ENCODE measurements at places on chromosomes 13 and 19. TPM values are rescaled to one million over a fixed set of nuclear protein-coding genes. Genes with fewer than 3 reads are reported as not detected.

- DNase-seq, result peak; percentile 85
These were observed 2.9 kb downstream of the HTR2A start for GRCh38 chr13:46893798-46894560.

PDE4C gene
- total RNA-seq, result 69.8 TPM

- DNase-seq, result peak; percentile 8
These were observed 4.9 kb upstream of the C2CD4C start for GRCh38 chr19:413756-414420.

GRCh38 chr19:43638995-43639518, 593 bp downstream of the CADM4 start:
- no peak for DNase-seq

- peak; percentile 54 for DNase-seq
These were observed 10.8 kb downstream of the F2RL3 start for GRCh38 chr19:16899566-16900075.

SELENOV gene
- total RNA-seq, result 9.9 TPM

DNA sequence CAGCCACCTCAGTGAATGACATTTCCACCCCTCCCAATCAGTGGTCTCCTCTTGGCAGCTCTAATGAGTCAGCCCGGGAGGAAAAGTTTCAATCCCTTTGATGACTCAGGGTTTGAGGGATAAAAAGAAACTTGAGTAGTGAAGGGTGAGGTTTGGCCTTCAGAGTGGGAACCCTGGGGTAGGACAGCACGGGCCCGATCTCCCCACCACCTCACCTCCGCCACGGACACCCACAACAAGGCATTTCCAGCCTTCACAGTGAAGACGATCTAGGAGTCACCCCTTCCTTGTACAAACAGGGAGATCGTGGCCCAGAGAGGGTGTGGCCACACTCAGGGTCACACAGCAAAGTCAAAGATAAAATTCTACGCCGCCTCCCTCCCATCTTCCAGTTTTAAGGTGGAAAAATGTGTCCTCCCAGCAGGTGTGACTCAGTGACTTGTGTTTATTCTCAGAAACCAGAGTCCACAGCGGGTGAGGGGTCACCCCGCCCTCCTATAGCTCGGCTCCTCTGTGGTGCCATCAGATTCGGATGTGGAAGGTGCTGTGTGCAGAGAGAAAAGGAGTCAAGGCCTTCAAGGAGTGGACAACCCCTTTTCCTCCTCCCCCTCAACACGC, 12.3 kb downstream of the CIB3 start:
- no peak for DNase-seq

DNA sequence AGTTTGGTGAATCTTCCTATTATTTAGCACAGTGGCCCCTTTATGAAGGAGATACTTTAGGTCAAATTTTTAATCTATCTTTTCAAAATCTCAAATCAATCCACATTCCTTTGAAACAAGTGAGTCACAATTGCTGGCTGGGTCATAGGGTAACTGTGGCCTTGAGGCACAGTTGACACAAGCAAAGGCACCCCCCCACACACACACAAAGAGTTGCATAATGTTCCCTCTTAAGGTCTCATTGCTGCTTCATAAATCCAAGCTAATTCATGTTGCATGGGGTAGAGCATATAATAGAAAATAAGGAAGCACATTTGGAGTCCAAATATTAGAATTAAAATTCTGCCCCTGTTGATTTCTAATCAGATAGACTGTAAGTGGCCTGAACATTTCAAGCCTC, 171.5 kb downstream of the DLEU7 start:
- no peak for DNase-seq

GRCh38 chr13:49443357-49443703, 534 bp downstream of the CAB39L start:
- DNase-seq, result no peak

TUBA3C gene
- total RNA-seq, result not detected

GRCh38 chr19:16285769-16286498, 38.7 kb upstream of the KLF2 start:
- no peak for DNase-seq

KCNN1 gene
- 91.1 TPM for total RNA-seq

DNA sequence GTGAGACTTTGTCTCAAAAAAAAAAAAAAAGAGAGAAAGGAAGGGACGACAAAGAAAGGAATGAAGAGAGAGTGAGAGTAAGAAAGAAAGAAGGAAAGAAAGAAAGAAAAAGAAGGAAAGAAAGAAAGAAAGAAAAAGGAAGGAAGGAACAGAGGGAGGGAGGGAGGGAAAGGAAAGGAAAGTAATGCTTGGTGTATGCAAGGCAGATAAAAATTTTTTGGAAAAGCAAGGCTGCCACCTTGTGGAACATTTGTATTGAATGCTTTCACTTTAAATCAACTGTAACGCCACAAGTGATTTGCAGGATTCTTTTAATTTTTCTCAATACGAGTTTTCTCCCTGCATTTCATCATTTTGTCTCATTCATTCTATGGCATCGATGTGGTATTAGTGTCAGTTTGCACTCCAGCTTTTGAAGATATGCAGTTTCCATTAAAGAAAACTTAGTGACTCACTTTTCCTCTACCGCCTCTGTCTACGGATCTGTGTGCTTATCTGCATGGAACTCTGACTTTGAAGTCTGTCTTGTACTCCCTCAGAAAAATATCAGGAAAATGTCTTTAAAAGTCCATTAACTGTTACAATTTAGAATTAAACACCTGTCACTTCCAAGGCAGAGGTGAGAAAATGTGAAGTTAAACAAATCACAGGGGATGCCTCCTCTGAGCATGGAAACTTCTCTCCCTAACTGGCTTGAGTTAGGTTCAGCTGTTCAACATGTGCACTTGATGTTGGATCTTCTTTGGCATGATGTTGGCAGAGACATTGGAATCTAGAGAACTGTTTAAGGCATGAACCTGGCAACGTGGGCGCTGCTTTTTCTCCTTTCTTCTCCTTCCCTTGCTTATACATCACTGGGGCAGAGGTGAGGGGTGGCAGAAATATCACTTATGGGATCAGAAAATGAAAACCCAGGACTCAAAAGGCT, 20.0 kb upstream of the ZDHHC20 start:
- no peak for DNase-seq

DNA sequence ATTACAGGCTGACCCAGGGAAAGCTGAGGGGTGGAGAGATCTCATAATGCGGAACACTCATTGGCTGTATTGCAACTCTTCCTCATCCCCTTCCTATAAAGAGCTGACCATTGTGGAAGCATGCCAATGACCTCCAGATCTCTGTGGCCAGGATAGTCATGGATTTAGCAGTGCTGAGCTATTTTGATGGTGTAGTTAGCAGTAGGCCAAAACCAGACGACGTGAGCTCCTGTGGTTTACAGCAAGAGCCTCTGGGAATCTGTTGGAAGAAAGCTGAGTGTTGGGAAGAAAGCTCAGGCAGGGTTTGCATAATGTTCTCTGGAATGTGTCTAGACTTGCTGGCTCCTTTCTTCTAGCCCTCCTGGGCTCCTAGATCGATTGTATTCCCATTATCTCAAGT, 187.5 kb upstream of the GPC6 start:
- DNase-seq, result no peak

B3GNT8 gene
- 15.9 TPM for total RNA-seq

GRCh38 chr13:111919286-111919685, 147.7 kb upstream of the SOX1 start:
- DNase-seq, result no peak

KIR2DL4 gene
- total RNA-seq, result not detected

DNA sequence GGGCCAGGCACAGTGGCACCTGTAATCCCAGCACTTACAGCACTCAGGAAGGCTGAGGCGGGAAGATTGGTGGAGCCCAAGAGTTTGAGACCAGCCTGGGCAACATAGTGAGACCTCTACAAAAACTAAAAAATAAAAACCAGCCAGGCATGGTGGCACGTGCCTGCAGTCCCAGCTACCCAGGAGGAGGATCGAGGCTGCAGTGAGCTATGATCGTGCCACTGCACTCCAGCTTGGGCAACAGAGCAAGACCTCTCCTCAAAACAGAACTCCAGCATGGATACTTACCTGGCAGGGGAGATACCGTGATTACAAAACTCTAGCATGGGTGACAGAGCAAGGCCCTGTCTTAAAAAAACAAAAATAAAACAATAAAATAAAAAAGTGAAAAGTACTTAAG, 95.3 kb downstream of the GJA3 start:
- DNase-seq, result no peak

MATK gene
- total RNA-seq, result not detected

EHD2 gene
- 7.6 TPM for total RNA-seq

DNA sequence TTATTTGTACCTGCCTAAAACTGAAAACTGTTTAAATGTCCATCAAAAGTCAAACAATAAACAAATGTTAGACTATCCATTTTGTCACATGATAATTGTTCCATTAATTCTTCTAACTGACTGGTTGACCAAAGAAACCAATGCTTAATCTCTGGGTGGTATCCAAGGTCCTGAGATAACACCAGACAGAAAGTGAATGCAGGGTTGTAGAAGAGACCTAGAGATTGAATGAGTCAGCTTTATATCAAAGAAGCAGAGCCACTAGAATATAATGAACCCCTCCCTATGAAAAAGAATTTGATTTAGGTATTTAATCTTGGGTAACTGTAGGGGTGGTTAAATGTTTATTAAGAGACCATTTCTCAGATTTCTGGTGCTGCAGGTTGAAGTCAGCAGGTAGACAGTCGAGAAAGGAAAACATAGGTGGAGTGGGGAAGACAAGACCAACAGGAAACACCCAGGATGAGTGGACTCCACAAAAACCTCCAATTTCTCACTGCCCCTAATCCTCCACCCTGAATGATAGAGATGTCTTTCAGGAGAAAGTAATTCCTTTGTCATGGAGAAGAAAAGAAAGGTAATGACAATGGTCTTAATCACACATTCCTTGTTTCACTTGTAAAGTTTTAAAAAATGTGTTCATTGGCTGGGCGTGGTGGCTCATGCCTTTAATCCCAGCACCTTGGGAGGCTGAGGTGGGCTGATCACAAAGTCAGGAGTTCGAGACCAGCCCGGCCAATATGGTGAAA, 536.4 kb downstream of the IRS2 start:
- no peak for DNase-seq

PGLYRP1 gene
- not detected for total RNA-seq

TTC9B gene
- total RNA-seq, result 19.5 TPM

GRCh38 chr13:110712849-110713641, 455 bp upstream of the ING1 start:
- peak; percentile 100 for DNase-seq

KANK3 gene
- total RNA-seq, result 8.9 TPM

FCER2 gene
- not detected for total RNA-seq

DNA sequence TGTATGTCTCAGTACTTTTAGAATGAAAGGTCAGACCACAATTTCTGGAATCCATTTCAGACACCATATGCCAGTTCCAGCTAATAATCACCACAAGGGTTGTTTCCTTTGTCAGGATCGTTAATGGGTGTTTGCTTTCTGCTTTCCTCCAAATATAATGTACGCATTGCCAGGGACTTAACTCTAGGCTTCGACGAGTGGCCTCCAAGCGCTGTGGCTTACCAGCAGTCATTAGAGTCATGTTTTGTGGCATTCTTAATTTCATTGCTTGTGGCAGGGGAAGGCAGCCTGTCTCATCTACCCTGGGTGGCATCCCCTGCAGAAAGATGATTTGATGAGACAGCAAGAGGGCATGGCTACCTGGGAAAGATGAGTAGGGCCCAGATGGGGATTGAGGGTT, 22.5 kb downstream of the SAFB start:
- DNase-seq, result no peak

GRCh38 chr13:40445557-40445990, 220.9 kb downstream of the FOXO1 start:
- DNase-seq, result no peak

GPR183 gene
- not detected for total RNA-seq

DNA sequence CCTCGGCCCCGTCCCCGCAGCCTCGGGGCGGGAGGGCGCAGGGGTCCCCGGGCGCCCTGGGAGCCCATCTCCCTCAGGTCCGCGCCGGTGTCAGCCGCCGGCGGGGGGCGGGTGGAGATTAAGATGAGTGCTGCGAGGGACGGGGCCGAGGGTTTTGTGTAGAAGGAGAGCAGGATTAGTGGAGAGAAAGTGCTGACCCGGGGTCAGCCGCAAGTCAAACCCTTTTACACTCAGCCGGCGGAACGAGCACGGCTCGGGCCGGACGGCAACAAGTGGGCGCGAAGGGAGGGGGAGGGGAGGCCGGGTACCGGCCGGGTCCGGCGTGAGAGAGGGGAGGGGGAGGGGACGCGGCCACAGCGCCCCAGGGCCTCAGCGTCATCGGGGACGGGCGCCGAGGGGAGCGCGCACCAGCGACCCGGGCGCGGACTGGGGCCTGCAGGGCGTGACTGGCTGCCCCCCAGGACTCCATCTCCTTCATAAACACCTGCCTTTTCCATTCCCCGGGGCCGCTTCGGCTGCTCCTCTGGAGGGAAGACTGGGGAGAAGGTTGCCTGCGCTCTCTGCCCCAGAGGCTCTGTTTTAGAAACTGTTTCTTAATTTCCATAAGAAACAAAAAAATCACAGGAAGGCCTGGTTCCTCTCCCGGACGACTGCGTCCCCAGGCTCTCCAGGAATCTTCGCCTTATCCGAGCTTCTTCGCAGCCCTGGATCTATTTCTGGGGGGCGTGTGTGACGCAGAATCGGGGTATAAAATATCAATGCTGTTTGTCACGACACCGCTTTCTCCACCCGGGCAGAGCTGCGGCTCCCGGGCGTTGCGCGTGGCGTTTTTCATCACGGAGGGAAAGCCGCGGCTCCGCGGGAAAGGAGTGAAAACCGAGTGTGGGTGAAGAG, 6.5 kb downstream of the SOX1 start:
- peak; percentile 46 for DNase-seq

DNA sequence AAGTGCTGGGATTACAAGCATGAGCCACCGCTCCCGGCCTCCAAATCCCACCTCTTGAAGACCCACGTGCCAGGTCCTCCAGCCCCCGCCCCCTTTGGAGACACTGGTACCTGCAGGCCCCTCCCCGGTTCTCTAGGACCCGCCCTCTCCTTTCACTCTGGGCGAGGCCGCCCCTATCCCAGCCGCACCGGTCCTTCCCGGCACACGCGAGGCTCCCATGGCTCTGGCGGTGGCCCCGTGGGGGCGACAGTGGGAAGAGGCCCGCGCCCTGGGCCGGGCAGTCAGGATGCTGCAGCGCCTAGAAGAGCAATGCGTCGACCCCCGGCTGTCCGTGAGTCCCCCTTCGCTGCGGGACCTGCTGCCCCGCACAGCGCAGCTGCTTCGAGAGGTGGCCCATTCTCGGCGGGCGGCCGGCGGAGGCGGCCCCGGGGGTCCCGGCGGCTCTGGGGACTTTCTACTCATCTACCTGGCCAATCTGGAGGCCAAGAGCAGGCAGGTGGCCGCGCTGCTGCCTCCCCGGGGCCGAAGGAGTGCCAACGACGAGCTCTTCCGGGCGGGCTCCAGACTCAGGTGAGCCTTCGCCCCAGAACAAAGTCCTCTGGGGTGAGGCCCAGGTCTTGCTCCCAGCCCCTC, at the start of gene CBLC:
Gene CBLC (plus strand): TSS at position 176 of the 633 bp plus-strand sequence. CDS start 42 bp downstream, at position 218.
- DNase-seq, result no peak

DNA sequence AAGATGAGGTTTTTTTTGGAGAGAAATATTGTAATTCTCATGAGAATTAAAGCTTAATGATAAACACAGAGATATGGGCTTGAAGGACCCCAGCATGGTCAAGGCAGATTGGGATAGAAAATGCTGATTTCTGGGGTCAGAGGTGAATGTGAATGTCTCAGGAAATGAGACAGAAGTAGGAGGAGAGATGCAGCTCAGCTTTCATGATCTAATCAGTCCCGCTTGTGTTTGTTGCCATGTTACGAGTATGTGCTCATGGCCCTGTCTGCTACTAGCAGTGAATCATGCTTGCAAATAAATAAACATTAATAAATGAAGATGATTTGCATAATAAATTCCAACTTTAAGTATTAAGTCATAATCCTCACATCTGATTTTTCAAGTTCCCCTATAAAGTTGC, 23.0 kb upstream of the NDFIP2 start:
- no peak for DNase-seq

All from glutamatergic neuron (in vitro differentiated cells).